Left ventricle myocardium inferior (tissue), 1 donor: ENCODE measurements at places on chromosomes 5 and 9.

GRCh38 chr9:120363697-120364096 is 216.3 kb downstream of the CDK5RAP2 start:
- DNase-seq = no peak

GRCh38 chr5:18285257-18285656 is 651.0 kb downstream of the TAF11L14 start:
- no peak for DNase-seq

- DNase-seq = no peak
Measured at GRCh38 chr5:58348996-58349728, 110.7 kb downstream of the PLK2 start.

DNA sequence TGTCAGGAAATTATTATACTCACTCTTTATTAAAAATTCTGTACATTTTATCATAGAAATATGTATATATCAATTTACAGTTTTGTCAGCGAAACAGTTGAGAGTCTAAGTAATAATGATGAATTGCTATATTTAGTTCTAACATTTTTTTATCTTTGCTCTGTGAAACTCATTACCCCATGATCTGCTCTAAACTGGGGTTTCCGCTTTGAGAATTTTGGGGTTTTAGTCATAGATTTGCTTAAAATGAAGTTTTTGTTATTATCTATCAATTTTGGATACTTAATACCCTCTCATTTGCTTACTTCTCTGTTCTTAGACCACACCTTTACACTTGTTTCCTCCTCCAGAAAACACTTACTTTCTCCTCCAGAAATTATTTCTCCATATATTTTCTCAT is 333.8 kb upstream of the MPDZ start:
- DNase-seq = no peak
